ENCODE measurements at places on chromosomes 7 and 10.

GRCh38 chr7:68306692-68307107 lies 1291.6 kb upstream of the AUTS2 start:
- DNase-seq, result no peak

DNA sequence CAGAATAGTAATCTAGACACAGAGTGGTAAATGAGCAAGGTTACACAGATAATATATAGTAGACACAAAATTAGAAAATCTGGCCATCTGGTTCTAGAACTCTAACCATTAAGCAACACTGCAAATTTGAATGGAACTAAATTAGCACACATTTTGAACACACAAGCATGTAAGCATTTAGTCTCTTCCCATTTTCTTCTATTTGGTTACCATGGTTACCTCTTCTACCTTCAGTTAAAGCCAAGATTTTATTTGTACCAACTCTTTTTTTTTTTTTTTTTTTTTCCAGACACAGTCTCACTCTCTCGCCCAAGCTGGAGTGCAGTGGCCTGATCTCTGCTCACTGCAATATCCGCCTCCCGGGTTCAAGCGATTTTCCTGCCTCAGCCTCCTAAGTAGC lies 790.5 kb downstream of the MAGI2 start:
- DNase-seq, result no peak

DNA sequence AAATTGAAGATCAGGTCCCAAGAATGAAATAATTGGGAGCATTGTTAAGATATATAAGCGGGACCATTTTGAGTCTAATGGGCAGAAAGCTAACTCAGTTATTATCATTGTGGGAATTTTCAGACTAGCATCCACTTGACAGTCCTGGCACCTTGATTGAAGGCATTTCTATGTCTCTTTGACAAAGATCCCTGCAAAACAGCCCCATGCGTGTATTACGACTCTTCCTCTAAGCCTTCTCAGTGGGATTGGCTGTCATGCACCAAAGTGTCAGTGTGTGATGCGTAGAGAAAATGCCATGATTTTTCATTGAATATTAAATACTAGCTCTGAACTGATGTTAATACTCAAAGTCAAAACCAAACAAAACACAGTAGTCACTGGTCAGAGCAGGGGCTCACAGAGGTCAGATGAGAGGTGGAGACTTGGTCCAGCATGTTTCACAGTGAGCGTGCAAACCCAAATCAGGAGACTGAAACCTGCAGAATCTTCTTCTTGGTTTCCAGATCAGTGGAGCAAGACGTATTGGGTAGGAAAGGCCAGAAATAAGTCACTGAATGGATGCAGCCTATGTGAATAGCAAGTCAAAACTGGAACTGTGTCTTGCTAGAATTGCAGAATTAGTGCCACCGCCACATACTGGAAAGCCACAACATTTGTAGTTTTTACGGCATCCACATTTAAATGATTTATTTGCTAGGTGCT lies 303.6 kb upstream of the AKR1E2 start:
- no peak for DNase-seq

DNA sequence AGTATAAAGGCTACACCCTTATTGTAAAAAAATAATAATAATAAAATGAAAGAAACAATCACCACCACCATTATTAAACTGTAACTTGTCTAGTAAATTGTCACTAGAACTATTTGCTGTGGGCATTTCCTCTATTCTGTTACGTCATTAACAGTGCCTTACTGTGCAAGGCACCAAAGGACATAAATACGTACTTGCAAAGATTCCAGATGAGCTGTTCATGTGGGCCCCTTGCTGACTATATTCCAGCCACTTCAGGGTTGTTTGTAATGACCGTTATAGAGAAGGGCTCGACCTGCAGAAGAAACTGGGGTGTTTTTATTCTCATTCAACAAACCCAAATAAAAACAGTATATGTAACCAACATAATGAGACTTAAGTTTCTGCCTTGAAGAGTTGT lies 60.4 kb downstream of the KLRG2 start:
- DNase-seq, result no peak

DNA sequence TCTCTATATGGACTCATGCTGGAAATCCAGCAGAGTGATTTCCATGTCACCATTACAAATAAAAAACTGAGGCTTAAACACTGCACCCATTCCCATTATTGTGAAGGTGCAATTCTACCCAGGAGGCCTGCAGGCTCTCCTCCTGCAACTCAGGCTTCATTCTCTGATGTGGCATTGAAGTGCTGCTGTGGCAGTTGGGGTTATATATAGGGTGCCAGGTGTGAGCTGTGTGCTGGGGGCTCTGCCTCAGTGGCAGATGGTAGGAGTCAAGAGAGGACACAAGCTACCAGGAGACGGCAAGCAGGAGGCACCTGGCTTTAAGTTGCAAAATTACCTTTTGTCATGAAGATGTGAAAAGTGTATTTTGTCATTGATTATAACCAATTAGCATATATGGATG lies 21.3 kb downstream of the ZNF107 start:
- DNase-seq, result no peak

- no peak for DNase-seq
Measured at GRCh38 chr7:51518646-51519045, 202.0 kb upstream of the COBL start.

DNA sequence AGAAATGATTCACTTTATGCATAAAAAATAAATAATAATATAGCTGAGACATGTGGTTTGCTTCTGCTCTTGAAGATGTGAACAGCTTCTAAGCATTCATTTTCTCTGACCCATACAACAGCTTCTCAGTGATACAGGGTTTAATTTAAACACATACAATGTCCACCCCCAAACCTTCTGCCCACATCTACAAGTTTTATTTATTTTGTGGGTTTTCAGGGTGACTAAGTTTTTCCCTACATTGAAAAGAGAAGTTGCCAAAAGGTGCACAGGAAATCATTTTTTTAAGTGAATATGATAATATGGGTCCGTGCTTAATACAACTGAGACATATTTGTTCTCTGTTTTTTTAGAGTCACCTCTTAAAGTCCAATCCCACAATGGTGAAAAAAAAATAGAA lies 17.2 kb downstream of the INHBA start:
- DNase-seq, result no peak

DNA sequence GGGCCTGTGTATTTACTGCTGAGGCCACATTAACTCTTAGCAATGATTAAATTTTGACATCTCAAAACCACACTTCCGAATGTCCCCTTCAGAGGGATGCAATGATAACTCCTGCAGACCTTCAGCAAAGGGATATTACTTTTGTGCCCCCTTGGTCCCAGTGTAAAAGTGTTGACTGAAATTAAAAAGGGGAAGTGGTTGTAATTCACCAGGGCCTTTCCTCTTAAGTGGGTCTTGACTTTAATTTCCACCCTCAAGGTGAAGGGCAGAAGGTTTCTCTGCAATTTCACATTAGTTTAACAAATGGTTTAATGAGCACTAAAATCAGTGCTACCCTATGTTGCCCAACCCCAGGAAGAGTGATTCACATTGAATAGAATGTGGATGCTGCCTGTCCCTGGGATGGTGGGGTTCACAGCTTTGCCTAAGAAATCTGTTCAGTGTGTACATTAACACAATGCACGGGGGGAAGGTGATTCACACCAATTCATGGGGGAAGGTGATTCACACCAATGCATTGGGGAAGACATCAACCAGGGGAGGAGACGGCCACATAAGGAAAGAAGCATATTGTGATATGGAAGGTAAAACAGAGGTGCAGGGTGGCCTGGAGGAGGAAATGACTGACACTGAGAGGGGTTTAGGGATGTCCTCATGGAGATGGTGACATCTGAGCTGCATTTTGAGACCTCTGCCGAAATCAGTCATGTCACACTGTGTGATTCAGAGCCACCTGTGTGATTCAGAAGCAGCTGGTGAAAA lies 19.4 kb upstream of the TNS3 start:
- no peak for DNase-seq

DNA sequence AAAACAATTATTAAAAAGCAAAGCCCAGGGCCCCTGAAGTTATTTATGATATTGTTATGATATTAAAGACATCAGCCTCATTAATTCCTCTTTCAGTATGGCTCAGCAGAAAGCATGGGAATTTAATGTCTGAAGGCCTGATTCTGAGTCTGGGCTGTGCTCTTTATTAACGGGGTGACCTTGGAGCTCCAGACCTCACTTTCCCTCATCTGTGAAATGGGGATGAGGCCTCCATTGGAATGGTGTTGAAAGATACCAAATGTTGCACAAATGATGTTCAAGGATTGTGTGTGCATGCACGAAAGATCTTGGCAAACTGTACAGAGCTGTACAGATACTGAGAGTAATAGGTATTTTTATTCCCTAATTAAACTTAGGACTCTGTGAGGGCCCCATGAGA lies 92.3 kb upstream of the PCBD1 start:
- DNase-seq, result no peak

- DNase-seq, result no peak
Measured at GRCh38 chr7:50826371-50827172, 43.9 kb upstream of the GRB10 start.

DNA sequence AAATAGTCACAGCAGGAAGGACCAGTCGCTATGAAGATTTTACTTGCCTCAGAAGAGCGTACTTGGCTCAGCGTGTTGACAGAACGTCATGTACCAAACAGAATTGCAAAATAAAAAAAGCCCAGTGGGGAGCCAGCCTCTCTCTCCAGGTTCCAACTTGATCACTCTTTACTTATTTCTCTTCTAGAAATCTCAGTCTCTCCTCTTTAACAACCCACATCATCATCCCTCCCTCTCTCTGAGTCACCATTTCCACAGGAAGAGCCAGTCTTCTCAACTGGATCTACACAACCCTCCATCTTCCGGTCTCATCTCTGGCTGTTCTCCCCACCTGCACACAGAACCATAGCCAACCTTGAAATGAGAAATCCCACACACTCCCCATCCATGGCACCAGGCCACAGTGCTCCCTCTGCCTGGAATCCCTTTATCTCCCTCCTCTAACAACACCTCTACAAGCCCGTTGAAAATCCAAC lies 718.3 kb downstream of the GRID1 start:
- DNase-seq, result no peak

DNA sequence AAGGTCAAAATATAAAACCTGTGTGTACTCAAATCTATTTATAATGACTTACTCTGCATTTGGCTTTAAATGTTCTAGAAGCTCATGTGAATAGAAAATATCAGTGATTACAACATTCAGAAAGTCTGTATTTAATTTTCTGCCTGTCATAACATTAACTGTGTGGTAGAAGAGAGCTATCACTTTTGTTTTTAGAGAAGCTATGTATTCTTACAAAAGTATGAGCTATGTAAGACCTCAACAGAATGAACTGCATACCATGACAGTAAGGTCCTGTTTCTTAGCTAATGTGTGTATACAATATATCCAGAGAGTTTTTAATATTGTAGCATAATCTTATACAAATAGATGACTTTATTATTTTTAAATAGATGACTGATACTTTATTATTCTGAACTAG lies 61.5 kb downstream of the PTN start:
- no peak for DNase-seq

GRCh38 chr10:15027741-15028140 lies 16.0 kb upstream of the OLAH start:
- DNase-seq, result no peak

All from T follicular helper cell (primary cell).